Pancreas (tissue), 10 donors: ENCODE measurements at places on chromosomes 12 and 14. TPM values are rescaled to one million over a fixed set of nuclear protein-coding genes. Genes with fewer than 3 reads are reported as not detected.
A peak's percentile ranks its signal among the peaks of the same experiment; 100 is the strongest.

GRCh38 chr14:51860825-51861499, 550 bp downstream of the GNG2 start:
- peak overlapping the region; percentile 34 for H3K27ac ChIP-seq
- no peaks in the 10 kb centered on the region for H3K4me1 ChIP-seq
- no peaks in the 10 kb centered on the region for H3K27me3 ChIP-seq
- peak overlapping the region; percentile 44 for H3K4me3 ChIP-seq

DNA sequence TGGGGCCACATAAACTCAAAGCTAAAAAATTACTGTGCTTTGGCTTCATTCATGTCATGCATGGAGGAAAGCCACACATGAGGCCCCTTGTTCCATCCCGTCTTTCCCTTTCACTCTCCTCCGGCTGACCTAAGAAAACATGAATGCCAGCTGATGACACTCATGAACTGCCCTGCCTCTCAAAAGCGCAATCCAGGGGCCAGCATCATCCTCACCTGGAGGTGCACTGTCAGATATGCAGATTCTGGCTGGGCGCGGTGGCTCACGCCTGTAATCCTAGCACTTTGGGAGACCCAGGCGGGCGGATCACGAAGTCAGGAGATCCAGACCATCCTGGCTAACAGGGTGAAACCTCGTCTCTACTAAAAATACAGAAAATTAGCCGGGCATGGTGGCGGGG, 116.1 kb upstream of the FOXN3 start:
- no peak for DNase-seq
- H3K36me3 ChIP-seq: no peaks in the 10 kb centered on the region
- H3K4me3 ChIP-seq: no peak overlapping the region
- H3K4me1 ChIP-seq: no peaks in the 10 kb centered on the region

GRCh38 chr14:46464341-46464740, 187.2 kb downstream of the RPL10L start:
- no peaks in the 10 kb centered on the region for H3K27me3 ChIP-seq
- no peak for DNase-seq
- no peak overlapping the region for H3K27ac ChIP-seq
- H3K4me1 ChIP-seq: no peaks in the 10 kb centered on the region

DNA sequence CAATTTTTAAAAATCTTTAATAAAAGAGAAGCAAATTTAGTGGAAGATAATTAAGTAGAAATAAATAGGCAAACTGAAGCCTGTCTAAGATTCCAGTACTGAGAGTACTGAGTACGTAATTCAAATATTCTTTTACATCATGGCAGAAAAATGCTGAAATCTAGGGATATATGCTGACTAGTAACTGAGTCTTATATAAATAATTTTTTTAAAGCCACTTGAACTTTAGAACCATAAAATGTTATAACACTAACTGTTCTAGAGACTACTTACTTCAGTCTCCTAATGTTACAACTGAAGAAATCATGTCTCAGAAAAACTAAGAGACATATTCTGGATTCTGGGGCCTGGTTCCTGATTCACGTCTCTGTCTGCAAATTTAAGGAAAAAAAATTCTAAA, 230.6 kb upstream of the PLEKHG7 start:
- no peak overlapping the region for H3K27ac ChIP-seq
- DNase-seq: no peak
- H3K27me3 ChIP-seq: no peaks in the 10 kb centered on the region
- H3K4me1 ChIP-seq: peaks cover 4% of the 10 kb centered on the region

- H3K27me3 ChIP-seq: no peaks in the 10 kb centered on the region
- H3K36me3 ChIP-seq: no peaks in the 10 kb centered on the region
- no peak overlapping the region for H3K27ac ChIP-seq
- H3K4me1 ChIP-seq: peaks cover 5% of the 10 kb centered on the region
These were observed 1.6 kb downstream of the AMN1 start for GRCh38 chr12:31727192-31727591.

DNA sequence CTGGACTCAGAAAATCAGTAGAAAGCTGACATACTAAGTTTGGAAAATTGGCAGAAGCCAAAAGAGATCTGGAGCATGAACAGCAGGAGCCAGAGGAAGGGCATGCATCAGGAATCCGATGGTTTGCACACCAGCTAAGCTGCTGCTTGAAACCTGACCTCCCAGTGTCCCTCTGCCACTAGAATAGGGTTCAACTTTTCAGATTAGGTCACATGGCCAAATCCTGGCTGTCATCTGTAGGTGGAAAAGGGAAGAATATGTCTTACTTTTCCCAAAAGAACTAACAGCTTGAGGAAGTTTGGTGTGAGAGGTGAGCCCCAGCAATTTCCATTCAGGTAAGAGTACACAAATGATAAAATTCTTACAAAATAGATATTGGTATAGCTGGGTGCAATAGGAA, 732.6 kb downstream of the RERGL start:
- no peaks in the 10 kb centered on the region for H3K27me3 ChIP-seq
- H3K4me3 ChIP-seq: no peak overlapping the region
- no peak for DNase-seq

- H3K27me3 ChIP-seq: no peaks in the 10 kb centered on the region
- H3K36me3 ChIP-seq: no peaks in the 10 kb centered on the region
- DNase-seq: no peak
- no peaks in the 10 kb centered on the region for H3K4me1 ChIP-seq
These were observed 115.6 kb upstream of the FAR2 start for GRCh38 chr12:29033519-29033918.

DNA sequence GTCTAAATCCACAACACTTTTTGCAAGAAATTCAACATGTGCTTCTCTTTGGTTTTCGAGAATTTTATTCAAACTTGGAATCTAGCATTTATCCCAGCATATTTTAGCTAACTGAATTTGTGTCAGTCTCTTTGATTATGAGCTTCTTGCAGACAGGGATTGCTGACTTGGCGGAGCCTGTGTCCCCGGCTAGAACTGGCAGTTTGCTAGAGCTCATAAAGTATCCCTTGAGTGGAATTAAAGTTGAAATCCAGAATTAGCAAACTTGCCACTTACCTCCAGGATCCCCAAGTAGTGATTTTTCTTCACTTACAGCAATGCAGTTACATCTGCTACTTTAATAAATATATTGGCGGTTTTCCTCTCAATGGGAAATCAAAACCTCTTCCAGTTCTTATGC, 306.9 kb downstream of the AACS start:
- no peaks in the 10 kb centered on the region for H3K27me3 ChIP-seq
- no peaks in the 10 kb centered on the region for H3K36me3 ChIP-seq
- H3K27ac ChIP-seq: no peak overlapping the region
- no peak for DNase-seq

DNA sequence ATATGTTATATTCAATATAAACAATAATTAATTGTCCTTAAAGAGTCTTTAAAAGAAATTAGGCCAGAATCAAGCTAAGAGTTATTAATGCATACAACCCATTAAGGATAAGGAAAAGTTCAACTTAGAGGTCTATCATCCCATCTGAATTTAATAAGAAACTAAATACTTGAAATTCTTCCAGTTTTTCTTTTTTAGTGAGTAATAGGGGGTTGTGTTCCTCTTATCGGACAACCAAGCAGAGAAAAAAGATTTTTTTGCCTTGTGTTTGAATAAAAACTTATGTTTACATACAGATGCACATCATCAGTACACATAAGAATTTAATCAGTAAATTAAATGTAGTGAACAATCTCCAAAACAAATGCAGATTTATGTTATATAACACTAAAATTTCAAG, 32.5 kb downstream of the PAWR start:
- H3K27ac ChIP-seq: no peak overlapping the region
- no peaks in the 10 kb centered on the region for H3K27me3 ChIP-seq
- H3K4me1 ChIP-seq: peaks cover 10% of the 10 kb centered on the region
- no peaks in the 10 kb centered on the region for H3K36me3 ChIP-seq
- DNase-seq: no peak

GRCh38 chr12:50618864-50619609, 114.3 kb downstream of the DIP2B start:
- H3K36me3 ChIP-seq: no peaks in the 10 kb centered on the region
- no peak overlapping the region for H3K27ac ChIP-seq
- no peak overlapping the region for H3K4me3 ChIP-seq
- no peaks in the 10 kb centered on the region for H3K27me3 ChIP-seq

DNA sequence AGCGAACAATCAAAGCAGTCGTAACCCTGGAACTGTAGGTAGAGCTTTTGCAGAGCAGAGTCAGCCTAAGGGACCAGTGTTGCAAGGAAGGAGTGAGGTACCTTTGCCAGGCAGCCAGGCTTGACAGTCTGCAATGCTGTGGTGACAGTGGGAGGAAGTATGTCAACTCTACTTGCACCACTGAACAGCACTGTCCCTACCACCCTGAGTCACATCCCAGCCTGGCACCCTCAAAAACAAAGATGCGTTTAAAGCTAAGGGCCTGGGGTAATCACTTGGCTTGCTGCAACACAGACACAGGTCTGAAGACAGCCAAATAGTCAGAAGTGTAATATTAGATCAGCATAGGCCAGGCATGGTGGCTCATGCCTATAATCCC, 141.9 kb downstream of the DPF3 start:
- no peaks in the 10 kb centered on the region for H3K4me1 ChIP-seq
- no peak overlapping the region for H3K27ac ChIP-seq
- no peaks in the 10 kb centered on the region for H3K27me3 ChIP-seq
- no peak overlapping the region for H3K4me3 ChIP-seq
- no peaks in the 10 kb centered on the region for H3K36me3 ChIP-seq

DNA sequence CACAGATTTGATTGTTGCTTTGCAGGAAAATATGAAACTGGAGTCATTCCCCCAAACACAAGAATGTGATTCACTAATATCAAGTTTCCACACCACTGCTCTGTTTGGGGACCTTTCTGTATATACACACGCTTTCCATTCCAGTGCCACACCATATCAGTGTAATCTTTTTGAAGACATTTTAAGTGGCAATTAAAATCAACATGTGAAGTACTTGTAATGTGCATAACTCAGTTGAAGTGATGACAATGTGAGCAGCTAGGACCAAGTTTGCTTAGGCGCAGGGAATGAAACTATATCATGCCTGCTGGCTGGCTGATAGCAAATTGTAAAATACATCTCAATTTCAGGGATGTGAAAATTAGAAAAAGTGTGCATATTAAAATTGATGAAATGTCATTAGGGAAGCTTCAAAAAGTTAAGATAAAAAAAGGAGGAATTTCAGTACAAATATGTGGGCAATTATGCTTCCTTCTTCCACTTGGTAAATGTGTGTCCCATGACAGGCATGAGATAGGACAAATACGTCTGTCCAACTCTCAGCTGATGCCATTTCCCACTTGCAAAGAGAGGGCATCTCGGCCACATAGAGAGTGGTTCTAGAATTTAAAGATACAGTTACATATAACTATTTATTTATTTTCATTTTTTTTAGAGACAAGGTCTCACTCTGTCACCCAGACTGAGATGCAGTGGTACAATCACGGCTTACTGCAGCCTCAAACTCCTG, 43.7 kb downstream of the HSPB8 start:
- no peaks in the 10 kb centered on the region for H3K27me3 ChIP-seq
- no peak for DNase-seq
- H3K4me1 ChIP-seq: no peaks in the 10 kb centered on the region
- no peak overlapping the region for H3K4me3 ChIP-seq
- no peak overlapping the region for H3K27ac ChIP-seq

- no peak overlapping the region for H3K27ac ChIP-seq
- H3K27me3 ChIP-seq: no peaks in the 10 kb centered on the region
- H3K4me1 ChIP-seq: no peaks in the 10 kb centered on the region
- H3K4me3 ChIP-seq: no peak overlapping the region
- H3K36me3 ChIP-seq: no peaks in the 10 kb centered on the region
These were observed 87.2 kb upstream of the FGD4 start for GRCh38 chr12:32312049-32312670.

DNA sequence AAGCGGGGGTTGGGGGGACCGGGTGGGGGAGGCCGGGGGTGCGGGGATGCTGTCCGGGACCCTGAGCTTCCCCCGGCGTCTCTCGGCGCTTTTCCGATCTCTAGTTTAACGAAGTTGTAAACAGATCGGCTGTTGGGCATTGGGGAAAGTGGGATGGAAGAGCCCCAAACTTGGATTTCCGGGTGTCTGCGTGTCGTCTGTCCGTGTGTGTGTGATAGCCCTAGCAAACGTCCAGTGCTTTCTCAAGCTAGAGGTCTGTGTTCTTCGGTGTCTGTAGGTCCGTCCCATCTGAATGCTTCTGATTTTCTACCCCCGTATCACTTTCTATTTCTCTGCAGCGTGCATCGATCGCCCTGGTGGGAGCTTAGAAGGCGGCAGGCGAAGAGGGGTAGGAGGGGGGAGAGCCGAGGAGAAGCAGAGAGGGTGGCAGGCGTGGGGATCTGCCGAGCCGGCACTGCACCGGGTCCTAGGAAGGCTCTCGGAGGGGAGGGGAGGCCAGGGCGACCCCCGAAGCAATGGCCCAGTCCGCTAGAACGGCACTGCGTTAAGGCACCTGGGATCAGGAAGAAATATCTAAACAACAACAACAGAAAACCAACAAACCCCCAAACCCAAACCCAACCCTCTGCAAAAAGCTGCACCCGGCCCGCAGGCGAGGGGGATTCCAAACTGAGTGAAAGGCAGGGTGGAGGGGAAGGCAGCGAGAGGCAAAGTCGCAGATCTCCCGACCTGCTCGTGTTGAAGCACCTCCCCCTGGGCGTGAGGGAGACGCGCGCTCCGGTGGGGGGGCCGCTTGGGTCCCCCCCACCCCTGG, 1.0 kb downstream of the KCNA1 start:
- H3K4me1 ChIP-seq: peaks cover 14% of the 10 kb centered on the region
- H3K27me3 ChIP-seq: no peaks in the 10 kb centered on the region
- H3K27ac ChIP-seq: no peak overlapping the region
- peak overlapping the region; percentile 3 for H3K4me3 ChIP-seq
- no peak for DNase-seq
- no peaks in the 10 kb centered on the region for H3K36me3 ChIP-seq

- no peaks in the 10 kb centered on the region for H3K27me3 ChIP-seq
- no peak overlapping the region for H3K27ac ChIP-seq
- DNase-seq: peak; percentile 50
- H3K4me1 ChIP-seq: no peaks in the 10 kb centered on the region
These were observed 7.3 kb downstream of the ITGA7 start for GRCh38 chr12:55700255-55701018.

Gene MUCL1
- polyA plus RNA-seq: not detected

Gene RIMBP2
- polyA plus RNA-seq: 4.3 TPM

Gene AKAP3
- polyA plus RNA-seq: 0.87 TPM

Gene NDRG2
- 104 TPM for polyA plus RNA-seq

Gene KRT74
- polyA plus RNA-seq: not detected

Gene MAP4K5
- 15.5 TPM for polyA plus RNA-seq

Gene BCL2L2
- polyA plus RNA-seq: 28.8 TPM

Gene AGAP2
- 3.0 TPM for polyA plus RNA-seq

Gene PELI2
- 10.7 TPM for polyA plus RNA-seq

Gene WNT5B
- 0.85 TPM for polyA plus RNA-seq

Gene GLT8D2
- polyA plus RNA-seq: 2.2 TPM

Gene ABCD2
- 0.04 TPM for polyA plus RNA-seq

Gene GLIPR1L1
- polyA plus RNA-seq: not detected

Gene PLEKHG3
- polyA plus RNA-seq: 33.8 TPM

Gene PLA2G1B
- 7,821 TPM for polyA plus RNA-seq
